ENCODE measurements at places on chromosomes 7 and 10.

GRCh38 chr7:43589133-43589478 is 6.2 kb downstream of the STK17A start:
- no peak for DNase-seq

- DNase-seq, result no peak
Observed at GRCh38 chr7:122442929-122443328, 138.4 kb upstream of the FEZF1 start.

- DNase-seq, result no peak
Observed at GRCh38 chr7:110119883-110120581, 970.9 kb upstream of the LRRN3 start.

DNA sequence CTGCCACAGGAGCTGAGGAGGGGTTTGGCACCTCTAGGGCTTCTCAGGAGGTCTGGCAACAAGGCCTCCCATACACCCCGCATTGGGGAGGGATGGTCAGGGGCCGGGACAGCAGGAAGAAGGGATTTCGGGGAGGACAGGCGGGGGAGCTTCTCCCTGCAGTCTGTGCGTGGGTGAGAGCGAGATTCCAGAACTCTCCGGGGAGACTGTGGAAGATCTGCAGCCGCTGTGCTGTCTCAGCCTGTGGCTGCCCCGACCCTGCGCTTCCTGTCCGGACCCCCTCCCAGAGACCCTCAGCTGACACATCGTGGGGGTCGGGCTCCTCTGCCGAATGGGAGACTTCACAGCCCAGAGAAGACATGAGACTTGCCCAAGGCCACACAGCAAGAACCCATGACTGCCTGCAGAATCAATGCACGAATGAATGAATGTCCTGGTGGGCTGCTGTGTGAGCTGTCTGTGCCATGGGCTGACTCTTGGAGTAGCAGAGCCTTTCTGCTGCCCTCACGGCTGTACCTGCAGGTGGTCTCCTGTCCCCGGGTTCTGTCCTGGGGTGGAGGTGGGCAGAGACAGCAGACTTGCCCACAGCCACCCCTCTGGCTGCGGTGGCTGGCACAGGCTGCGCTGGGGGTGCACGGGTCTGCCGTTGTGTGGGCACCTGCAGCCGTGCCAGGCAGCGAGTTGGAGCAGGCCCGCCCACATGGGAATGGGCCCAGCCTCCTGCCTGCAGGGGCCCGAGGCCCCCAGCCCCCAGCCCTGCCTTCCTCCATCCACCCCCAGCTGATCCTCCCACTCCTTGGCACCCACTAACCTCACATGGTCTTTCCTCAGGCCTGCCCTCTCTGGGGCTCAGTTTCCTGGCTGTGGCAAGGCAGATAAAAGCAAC is 16.3 kb upstream of the LFNG start:
- no peak for DNase-seq

DNA sequence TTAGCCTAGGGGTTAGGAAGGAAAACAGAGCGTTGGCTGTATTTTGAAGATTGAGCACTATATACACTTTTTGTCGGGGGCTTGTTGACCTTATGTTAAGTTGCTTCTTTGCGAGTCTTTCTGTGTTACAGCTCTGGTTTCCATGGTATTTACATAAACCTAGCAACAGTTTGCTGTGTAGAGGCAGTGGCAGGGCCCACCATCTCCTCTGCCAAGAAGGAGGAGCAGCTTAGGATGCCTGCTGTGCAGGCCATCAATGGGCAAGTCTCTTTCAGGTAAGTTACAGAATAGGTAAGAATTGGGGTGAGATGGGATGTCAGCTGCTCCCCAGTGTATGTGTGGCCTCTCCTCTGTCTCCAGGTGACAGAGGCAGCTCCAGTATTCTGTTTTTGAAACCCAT is 485.5 kb downstream of the LRMDA start:
- DNase-seq, result no peak

- DNase-seq, result no peak
Observed at GRCh38 chr7:4739528-4739992, 35.9 kb upstream of the AP5Z1 start.

- DNase-seq, result no peak
Observed at GRCh38 chr7:158252837-158253669, 334.6 kb downstream of the PTPRN2 start.

DNA sequence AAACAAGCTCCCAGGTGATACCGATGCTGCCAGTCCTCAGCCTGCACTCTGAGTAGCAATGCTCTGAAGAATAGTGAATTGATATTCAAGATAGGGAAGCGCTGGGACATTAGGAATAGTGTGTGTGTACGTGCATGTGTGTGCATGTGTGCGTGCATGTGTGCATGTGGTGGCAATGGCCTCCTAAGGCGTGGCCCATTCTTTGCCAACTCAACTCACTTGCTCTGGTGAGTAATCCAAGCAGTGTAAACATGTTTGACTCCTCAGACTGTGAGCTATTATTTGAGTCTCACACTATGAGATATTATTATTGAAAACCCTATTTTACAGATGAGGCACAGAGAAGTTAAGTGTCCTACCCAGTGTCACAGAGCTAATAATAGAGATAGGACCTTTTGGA is 186.6 kb downstream of the RAB11FIP2 start:
- DNase-seq, result no peak

GRCh38 chr7:47654672-47655298 is 72.9 kb upstream of the TNS3 start:
- DNase-seq, result no peak

DNA sequence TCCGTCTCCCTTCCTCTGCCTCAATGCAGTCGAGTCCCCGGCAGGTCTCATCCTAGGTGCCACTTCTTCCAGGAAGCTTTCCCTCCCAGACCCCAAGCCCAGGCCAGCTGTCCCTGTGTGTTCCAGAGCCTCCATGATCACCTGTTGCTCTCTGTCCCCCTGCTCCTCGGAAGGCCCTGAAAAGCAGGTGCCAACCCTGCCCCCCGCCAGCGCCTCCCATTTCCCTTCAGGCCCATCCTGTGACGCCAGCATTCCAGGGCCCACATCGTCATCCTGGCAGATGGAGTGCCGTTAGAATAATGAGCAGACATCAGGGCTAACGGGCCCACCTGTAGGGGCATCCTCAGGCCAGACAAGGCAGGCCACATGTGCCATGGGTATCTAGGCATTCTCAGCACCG is 253.0 kb upstream of the PPP2R2D start:
- DNase-seq, result no peak

- DNase-seq, result no peak
Observed at GRCh38 chr7:155469-155900, 36.9 kb upstream of the FAM20C start.

- no peak for DNase-seq
Observed at GRCh38 chr7:74718336-74718735, 55.5 kb upstream of the NCF1 start.

DNA sequence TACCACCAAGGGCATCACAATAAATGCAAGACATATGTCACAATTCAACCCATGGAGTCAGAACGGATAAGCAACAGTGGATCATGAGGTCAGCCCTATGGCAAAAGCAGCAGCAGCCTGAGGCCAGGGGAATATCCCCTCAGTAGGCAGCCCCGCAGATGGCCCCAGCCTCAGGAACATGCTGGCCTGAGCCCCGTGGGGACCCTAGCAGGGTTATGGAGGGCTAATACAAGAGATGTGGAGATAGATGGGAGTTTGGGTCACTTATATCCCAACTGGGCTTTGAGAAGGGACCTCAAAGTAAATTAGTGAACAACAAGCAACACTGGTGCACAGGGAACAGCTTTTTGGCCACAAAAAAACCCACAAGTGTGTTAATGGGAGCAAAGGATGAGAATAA is 9.1 kb downstream of the TMEM72 start:
- no peak for DNase-seq

GRCh38 chr7:24821045-24821753 is 63.9 kb upstream of the GSDME start:
- peak; percentile 75 for DNase-seq

DNA sequence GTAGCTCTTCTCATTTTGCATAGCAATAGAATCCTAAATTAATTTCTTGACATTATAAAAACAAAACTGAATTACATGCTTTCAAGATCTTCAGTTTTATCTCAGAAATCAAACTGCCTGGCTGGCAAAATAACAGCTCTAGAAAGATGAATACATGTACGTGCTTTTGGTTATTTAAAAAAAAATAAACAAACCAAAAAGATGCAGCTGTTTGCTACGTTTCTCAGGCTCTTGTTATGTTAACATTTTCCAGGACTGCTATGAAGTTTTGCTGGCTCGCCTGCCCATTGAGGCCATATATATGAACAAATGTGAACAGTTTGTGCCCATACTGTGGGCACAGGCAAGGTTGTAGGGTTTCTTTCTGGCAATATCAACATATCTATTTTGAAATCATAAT is 86.6 kb downstream of the ODAD2 start:
- no peak for DNase-seq

- DNase-seq, result no peak
Observed at GRCh38 chr7:2523461-2523936, 3.9 kb downstream of the LFNG start.

DNA sequence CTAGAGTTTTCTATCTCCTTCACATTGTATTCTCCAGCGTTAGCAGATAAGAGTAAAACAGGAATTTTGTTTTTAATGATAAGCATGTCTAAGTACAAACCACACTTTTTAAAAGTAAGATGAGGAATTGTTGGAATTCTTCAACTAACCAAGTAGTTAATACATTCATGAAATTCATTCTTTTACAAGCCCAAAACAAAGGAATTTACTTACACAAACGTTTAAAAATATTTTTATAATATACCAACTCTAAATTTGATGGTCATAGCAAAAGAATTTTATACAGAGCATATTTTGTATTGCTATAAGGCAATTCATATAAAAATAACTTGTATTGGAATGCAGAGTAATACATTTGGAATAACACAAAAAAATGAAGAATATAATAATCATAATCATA is 51.3 kb downstream of the TWIST1 start:
- no peak for DNase-seq

- DNase-seq, result no peak
Observed at GRCh38 chr7:75624134-75624832, 114.5 kb downstream of the HIP1 start.

DNA sequence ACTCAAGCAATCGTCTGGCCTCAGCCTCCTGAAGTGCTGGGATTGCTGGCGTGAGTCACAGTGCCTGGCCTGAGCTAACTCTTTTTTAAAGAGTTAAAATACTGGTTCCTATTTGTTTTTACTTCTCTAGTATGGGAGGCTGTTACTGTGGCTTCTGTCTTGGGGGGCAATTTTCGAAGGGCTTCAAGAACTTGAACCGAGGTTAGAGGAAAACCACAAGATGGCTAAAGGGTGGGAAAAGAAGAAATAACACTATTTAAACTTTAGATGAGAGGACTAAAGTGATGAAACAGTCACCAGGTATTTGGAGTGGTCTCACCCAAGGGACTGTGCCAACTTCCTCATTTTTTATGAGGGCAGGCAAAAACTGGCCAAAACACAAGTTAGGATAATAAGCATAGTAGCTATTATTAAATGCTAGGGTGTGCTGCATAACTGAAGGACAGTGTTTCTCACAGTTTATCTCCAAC is 17.8 kb downstream of the MET start:
- DNase-seq, result no peak

DNA sequence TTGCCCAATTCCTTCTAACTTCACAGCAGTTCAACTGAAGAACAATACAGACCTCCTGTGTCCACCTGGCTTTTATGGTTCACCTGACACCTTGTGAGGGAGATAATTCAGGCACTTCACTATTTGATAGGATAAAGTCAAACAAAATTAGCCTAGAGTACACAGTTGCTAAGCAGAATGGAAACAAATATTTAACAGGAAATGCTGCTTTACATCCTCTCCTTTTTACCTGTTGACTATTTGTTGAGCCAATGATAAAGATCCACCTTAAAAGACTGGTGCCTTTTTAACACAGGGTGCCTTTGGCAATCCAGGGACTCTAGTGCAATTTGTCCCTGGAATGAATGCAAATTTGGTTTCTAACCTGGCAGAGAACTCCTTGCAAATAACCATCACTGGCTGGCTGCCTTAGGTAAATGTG is 39.8 kb downstream of the ITPRID1 start:
- no peak for DNase-seq

GRCh38 chr7:36079446-36080025 is 73.5 kb upstream of the EEPD1 start:
- DNase-seq, result no peak

- no peak for DNase-seq
Observed at GRCh38 chr10:8238986-8239385, 184.5 kb downstream of the GATA3 start.

- DNase-seq, result no peak
Observed at GRCh38 chr7:27237735-27238334, 4.8 kb upstream of the EVX1 start.

GRCh38 chr10:92354587-92354986 is 63.6 kb downstream of the MARCHF5 start:
- no peak for DNase-seq

GRCh38 chr7:137967143-137968018 is 34.5 kb downstream of the CREB3L2 start:
- no peak for DNase-seq

- DNase-seq, result no peak
Observed at GRCh38 chr7:42014625-42015618, 222.1 kb downstream of the GLI3 start.

DNA sequence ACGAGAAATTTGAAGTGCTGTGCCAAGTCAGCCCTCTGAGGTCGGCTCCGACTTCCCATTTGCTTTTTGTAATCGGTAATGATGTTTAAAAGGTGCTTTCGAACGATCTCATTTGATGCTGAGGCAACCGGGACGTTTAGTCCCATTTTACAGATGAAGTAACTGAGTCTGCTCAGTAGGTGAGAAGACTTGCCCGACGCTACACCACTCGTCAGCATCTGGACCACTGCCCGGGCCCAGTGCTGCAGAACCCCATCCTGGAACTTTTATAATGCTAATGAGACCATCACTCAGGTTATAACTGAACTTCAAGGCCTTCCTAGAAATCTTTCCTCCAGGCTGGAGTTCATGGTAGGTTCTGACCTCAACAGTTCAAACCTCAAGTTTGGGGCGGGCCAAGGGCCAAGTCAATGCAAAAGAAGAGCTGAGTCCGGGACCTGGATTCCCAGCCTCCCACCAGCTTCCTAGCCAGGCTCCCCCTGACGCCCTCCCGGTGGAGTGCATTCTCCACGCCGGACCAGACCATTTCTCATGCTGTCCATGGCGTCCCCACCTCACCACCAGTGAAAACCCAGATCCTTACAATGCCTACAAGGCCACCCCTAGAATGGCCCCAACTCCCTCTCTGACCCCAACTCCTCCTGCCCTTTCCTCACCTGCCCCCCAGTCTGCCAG is 699 bp upstream of the PDLIM1 start:
- no peak for DNase-seq

DNA sequence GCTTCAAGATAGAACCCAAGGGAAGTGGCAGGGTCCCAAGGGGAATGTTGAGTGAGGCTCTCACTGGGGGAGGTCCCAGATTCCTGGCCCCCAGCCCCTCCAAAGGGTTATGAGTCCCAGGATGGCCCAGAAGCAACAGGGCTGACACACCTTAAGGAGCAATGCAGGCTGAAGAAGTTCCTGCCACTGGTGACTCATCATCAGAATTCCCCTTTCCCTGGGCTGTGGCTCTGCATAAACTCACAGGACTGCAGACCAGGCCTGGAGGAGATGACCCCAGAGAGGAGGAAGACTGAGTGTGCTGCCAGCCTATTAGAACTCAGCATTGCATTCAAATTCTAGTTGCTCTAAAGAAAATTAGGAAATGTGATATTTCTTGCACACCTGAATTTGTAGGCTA is 126.7 kb downstream of the DPP6 start:
- no peak for DNase-seq

Data from stimulated activated CD8-positive, alpha-beta memory T cell treated with anti-CD3 and anti-CD28 coated beads, Interleukin-15, amount 100 ng/mL, for 4 hours (primary cell).